ENCODE measurements at places on chromosomes 16 and 17.

DNA sequence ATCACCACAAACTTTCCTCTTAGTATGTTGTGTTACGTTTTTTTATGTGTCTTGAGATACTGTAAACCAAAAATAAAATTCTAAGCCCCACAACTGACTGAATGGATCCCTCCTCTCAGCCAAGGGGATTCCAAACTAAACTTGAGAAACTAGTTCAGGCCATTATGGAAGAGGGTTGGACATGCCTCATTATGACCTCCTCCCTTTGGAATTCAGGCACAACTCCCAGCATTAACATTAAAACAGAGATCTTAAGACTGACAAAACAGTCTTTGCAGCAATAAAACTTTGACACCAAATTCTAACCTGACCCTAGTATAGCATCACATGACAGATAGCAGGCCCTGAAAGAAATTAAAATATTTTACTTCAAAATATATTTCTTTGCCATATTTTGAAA, 51.1 kb upstream of the SLC47A1 start:
- DNase-seq = no peak

GRCh38 chr17:81317530-81317821, 22.4 kb upstream of the SLC38A10 start:
- DNase-seq = no peak

GRCh38 chr17:31687505-31688126, 171.4 kb downstream of the COPRS start:
- no peak for DNase-seq

GRCh38 chr16:81885976-81886586, 107.0 kb downstream of the PLCG2 start:
- no peak for DNase-seq

DNA sequence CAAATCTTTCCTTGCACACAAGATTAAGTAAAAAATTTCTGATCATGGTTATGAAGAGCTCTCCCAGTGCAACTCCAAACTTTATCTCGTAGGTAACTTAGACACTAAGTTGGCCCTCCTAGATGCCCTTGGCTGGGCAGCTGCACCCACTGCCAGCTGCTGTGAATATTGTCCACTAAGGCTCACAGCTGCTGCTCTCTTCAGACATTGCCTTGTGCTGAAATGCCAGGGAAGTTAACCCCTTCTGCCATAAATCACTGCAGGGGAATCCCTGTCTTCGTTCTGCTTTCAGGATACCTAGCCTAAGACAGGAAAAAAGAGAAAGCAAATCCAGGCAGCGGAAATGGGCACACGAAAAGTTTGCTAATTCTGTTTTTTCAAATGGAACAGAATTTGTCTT, 106.4 kb downstream of the IRX5 start:
- DNase-seq = no peak

DNA sequence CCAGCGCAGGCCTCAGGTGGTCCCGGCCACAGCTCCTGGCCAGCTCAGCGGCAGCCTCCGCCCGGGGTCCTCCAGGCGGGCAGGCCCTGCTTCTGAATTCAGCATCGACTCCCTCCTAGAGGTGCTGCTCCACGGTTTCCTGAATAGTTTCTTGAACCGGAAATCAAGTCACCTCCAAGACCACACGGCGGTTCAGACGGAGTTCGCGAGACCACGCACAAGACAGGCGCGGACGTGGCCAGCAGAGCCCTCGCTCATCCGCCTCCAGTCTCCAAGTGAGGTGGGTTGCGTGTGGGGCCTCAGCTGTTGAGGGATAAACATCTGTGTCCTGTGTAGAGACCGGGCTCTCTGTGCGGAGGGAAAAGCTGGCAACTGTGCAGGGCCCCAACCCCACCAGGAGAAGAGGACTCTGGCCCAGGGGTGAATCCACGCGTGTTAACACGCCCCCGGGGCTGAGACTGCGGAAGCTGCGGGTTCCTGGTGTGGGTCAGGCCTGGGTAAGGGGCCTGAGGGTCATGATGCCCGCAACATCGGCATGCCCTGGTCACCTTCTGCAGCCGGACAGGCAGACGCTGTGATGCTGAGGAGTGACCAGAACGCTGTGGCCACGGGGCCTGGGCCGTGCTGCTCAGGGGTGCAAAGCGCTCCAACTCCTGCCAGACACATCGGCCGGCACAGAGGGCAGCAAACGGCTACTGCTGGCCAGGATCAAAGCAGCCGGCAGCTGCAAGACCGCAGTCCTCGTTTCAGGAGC, 55.0 kb upstream of the METRNL start:
- DNase-seq = no peak

Measured in stimulated activated CD4-positive, alpha-beta T cell treated with anti-CD3 and anti-CD28 coated beads, Interleukin-1b, Interleukin-23, amount 100 ng/mL, for 4 hours (primary cell).